ENCODE measurements at places on chromosomes 11 and 22.

GRCh38 chr11:62676698-62677097 lies 2.2 kb downstream of the UBXN1 start:
- no peak for DNase-seq

GRCh38 chr22:49325531-49326395 lies 501.9 kb downstream of the BRD1 start:
- DNase-seq, result no peak

DNA sequence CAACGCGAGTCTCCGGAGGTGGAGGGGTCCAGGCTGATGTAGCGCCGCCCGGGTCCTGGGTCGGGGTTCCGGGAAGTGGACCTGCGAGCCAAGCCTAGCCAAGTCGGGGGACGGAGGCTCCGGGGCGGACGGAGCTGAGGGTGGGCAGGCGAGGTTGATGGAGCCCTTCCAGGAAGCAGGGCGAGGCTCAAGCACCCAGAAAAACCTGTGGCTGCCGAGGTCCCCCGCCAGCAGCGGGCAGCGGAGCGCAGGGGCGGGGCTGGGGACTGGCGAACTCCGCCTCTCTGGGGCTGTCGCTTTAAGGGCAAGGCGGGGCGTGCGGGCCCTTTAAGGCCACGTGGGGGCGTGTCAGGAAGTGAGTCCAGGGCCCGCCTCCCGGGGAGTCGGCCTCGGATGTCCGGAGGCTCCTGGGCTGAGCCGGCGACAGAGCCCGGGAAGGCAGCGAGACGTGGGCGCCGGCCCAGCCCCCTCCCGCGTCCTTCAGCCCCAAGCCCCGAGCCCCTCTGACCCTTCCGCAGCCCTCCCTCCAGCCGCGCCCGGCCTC lies at the start of gene SLC35C1:
SLC35C1 (plus strand) TSS at position 389 of the 544 bp plus-strand sequence. CDS start 653 bp downstream, outside the sequence.
- DNase-seq, result peak; percentile 97

GRCh38 chr11:82981852-82982251 lies 80.3 kb downstream of the DDIAS start:
- DNase-seq, result no peak

DNA sequence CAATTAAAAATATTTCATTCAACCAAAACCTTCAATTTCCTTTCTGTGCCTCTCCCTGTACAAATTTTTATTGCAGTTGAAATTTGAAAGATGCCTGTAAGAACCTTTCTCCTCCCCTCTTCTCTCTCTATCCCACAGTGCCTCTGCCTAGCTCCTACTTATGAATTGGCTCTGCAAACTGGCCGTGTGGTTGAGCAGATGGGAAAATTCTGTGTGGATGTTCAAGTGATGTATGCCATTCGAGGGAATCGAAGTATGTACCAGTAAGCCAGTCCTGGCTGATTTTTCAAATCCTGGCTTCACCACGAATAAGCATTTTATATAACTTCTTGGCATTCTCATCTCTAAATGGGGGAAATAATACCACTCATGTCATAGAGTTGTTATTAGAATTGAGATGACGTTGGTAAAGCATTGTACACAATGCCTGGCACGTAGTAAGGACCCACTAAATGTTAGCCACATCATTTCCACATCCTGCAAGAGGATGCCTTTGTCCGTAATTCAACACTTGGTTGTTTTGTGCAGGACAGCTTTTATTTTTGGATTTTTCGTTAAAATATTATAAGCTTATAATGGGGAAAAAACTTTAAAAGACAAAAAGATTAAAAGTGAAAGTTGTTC lies 6.0 kb downstream of the DDX25 start:
- no peak for DNase-seq

DNA sequence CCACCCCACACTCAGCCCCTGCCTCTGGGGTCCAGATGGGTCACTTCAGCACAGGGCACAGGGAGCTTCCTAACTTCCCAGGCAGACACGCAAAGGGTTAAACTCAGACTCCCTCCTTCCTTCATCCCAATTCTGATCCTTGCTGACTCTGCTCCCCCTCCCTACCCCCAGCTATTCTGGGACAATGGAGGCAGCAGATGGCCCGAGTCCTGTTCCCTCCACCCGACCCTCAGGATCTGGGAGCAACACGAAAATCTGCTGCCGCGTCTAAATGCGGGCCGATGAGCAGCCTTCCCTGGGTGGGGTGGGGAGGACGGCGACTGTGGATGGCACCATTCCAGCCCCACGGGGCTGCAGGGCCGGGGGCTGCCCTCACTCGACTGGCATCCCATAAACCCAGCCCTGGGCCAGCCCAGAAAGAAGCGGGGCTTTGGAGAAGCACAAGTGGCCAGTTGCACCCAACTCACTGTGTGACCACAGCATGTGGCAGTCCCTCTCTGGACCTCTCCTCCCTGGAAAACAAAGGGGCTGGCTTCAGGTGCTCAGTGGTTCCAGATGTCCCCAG lies 18.7 kb downstream of the MFNG start:
- DNase-seq, result no peak

DNA sequence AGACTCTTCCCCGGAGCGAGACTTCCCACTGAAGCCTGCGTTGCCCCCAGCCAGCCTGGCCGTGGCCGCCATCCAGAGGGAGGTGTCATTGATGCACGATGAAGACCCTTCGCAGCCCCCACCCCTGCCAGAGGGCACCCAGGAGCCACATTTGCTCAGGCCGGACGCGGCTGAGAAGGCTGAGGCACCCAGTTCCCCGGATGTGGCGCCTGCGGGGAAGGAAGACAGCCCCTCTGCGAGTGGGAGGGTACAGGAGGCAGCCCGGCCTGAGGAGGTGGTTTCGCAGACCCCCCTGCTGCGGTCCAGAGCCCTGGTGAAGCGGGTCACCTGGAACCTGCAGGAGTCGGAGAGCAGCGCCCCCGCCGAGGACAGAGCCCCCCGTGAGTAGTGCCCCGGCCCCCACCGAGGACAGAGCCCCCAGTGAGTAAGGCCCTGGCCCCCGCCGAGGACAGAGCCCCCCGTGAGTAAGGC lies 6.4 kb downstream of the IRF7 start:
- no peak for DNase-seq

GRCh38 chr22:23715806-23716375 lies 25.1 kb downstream of the RGL4 start:
- DNase-seq, result no peak

GRCh38 chr22:17990147-17990546 lies 34.2 kb downstream of the MICAL3 start:
- no peak for DNase-seq

- DNase-seq, result no peak
Observed at GRCh38 chr11:13046637-13047570, 37.8 kb downstream of the RASSF10 start.

DNA sequence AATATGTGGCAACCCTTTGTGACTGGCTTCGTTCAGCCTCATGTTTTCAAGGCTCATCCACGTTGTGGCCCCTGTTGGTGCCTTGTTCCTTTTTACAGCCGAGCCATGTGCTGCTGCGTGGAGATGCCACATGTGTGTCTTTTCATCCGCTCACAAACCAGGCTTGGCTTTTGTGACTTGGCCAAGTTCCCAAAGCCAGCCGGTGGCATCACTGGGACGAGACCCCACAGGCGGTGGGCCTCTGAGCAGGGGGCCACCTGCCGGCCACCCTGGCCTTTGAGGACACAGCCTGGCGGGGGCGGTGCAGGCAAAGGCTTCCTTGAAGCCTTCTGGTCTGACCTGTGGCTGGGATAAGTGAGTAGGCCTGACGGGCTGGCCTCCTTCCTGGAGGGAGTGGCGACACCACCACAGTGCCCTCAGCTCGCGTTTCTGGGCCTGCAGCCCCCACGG lies 10.5 kb downstream of the GRK2 start:
- peak; percentile 79 for DNase-seq

DNA sequence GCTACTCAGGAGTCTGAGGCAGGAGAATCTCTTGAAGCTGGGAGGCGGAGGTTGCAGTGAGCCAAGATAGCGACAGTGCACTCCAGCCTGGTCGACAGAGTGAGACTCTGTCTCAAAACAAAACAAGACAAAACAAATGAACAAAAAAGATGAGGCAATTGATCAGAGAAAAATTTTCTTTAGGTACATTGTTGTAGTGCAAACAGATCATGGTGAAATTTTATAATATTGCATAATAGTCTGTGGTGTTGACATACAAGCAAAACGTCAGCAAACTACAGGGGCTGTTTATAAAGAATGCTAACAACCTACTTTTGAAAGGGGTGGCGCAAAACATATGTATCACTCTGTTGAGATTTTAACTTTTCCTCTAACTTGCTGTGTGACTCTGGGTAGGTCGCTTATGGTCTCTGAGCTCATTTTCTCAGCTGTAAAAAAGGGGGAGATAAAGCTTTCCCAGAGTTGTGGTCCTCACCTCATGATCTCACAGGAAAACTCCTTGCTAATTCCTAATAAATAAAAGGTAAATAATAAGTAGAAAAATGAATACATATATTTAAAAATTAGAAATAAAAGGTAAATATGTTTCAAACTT lies 64.8 kb upstream of the NUP160 start:
- DNase-seq, result no peak

DNA sequence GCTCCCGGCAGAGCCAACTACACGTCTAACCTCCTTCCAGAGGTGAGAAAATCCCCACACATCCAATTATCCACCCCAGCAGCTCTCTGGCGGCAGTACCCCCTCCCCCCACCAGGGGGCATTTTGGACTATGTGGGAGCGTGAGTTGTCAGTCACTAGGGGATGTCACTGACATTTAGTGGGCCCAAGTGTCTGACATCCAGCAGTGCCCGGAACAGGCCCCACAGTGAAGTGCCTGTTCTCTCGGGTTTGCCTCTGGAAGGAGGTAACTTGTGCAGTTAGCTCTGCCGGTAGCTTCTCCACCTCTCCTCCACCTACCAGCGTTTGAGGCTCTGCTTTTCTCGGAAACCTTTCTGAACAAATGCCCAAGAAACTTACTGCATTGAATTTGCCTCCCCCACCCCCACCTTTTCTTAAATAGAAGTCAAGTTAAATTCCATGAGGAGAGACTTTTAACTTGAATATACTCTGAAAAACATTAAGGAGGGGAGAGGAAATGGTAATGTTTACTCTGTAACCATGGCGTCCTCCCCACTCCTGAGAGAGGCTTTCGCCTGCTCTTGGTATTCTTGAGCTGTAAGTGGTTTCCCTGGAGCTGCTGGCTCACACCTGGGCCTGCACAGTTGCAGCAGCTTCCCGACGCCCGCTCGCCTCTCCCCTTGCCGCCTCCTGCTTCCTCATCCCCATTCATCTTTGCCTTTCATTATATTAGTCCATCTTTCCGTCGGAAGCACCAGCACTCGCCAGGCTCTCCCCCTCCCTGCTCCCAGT lies 112.8 kb downstream of the WNT7B start:
- peak; percentile 86 for DNase-seq

- no peak for DNase-seq
Observed at GRCh38 chr11:78499971-78500370, 74.7 kb downstream of the NARS2 start.

DNA sequence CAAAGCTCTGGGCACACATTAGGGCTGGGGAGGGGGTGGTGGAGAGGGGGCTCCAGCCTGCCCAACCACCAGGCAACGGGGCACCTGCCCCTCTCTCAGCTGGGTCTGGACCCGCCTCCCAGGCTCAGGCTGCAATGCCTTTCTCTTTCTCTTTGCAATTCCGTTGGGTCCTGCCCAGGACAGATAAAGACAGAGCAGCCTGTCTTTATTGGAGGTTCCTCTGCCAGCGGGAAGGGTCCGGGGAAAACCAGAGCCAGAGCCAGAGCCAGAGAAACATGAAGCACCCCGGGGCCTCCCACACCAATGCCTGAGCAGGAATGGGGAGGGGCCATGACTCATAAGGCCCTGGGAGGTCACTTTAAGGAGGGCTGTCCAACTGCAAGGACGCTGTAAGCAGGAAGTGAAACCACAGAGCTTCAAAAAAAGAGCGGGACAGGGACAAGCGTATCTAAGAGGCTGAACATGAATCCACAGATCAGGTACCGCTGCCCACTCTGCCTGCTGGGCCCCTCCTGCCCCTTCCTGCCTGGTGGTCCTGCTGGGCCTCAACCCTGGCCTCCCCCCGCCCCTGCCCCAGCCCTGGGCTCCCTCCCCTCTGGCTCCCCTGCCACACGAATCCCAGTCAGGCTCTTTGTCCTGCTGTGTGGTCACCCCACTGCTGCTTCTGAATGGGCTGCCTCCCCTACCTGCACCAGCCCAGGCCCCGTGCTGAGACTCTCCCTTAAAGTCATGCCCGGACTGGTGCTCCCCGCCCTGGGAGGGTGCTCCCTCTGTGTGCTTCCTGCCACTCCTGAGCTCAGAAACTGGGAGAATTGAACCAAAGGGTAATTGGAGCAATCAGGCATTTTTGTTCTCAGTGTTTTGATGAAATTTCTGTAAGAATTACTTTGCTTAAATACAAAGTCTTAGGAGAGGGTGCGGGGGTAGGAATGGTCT lies at the start of gene APOBEC3B:
APOBEC3B (plus strand) TSS at position 356 of the 936 bp plus-strand sequence; CDS start at position 463, 107 bp downstream.
- peak; percentile 92 for DNase-seq

DNA sequence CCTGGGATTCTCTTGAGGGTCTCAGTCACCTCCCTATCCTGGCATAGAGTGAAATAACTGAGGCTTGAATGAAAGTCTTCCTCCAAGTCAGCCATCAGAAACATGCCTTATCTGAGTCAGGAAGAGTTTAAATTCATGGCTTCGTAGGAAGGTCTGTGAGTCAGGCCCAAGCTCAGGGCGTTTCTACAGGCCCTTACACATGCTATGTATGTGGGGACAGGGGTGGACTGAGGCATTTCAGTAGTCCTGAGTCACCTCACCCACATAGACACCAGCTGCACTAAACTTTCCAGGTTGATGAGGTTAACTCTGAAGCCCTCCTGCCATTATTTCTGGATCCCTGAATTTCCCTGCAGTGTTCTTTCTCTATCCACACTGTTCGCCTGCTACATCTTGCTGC lies 134.6 kb upstream of the RCN1 start:
- DNase-seq, result no peak

Measured in femur (tissue), 1 donor.